ENCODE measurements at places on chromosomes 3 and 15.

- DNase-seq, result no peak
- H3K4me3 ChIP-seq, result peak overlapping the region; percentile 27
- H3K27me3 ChIP-seq, result peaks cover 21% of the 10 kb centered on the region
These were observed 200.1 kb upstream of the PROK2 start for GRCh38 chr3:71984843-71985613.

GRCh38 chr15:63593705-63594671 lies 3.2 kb upstream of the FBXL22 start:
- peaks cover 48% of the 10 kb centered on the region for H3K36me3 ChIP-seq
- DNase-seq, result no peak
- peak overlapping the region; percentile 25 for H3K4me3 ChIP-seq
- H3K27ac ChIP-seq, result peak overlapping the region; percentile 85
- peaks cover 27% of the 10 kb centered on the region for H3K4me1 ChIP-seq

DNA sequence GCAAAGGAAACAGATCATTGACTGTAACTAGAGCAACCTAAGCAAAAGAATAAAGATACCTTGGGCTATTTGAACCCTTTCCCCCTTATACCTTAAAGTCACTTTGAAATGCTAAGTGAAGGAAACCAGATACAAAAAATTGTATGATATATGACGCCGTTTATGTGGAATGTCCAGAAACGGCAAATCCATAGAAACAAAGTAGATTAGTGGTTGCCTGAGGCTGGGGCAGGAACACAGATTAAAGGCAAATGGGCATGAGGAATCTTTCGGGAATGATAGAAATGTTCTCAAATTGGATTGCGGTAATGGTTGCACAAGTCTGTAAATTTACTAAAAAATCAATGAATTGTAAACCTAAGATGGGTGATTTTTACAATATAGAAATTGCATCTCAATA lies 160.1 kb upstream of the CCDC54 start:
- H3K36me3 ChIP-seq, result no peaks in the 10 kb centered on the region
- no peaks in the 10 kb centered on the region for H3K4me1 ChIP-seq
- no peak overlapping the region for H3K4me3 ChIP-seq
- DNase-seq, result no peak
- H3K27me3 ChIP-seq, result peaks cover 45% of the 10 kb centered on the region

DNA sequence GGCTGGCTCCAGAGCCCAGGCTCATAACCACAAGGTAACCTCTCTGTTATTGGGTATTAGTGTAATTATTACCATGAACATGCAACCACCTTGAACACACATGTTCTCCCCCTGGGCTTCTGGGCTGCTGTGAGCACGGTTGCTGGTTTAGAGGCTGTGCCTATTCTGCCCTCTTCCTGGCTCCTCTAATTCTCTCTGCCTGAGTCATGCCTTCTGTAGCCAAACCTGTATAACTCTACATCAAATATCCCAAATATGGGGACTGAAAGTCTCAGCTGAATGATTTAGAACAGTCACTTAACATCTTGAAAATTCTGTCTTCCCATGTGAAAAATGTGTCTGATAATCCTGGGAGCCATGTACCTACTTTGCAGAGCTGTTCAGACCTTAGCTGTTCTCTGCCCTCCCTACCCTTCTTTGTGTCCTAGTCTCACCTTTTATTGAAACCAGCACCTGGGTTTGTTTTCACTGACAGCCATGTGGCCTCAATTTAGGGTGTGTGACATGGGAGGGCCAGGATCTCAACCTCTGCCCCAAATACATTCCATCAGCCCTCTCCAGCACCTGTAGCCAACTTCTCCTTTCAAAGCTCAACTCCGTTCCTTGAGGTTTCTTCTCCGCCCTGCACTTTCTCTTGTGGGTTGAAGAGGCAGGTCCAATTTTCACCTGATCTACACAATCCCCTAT lies 60.7 kb downstream of the PDZRN3 start:
- no peak for DNase-seq
- no peaks in the 10 kb centered on the region for H3K36me3 ChIP-seq
- no peak overlapping the region for H3K4me3 ChIP-seq
- H3K27me3 ChIP-seq, result no peaks in the 10 kb centered on the region
- no peak overlapping the region for H3K27ac ChIP-seq

GRCh38 chr15:82294061-82294690 lies 31.6 kb downstream of the SAXO2 start:
- H3K27me3 ChIP-seq, result no peaks in the 10 kb centered on the region
- H3K4me1 ChIP-seq, result peaks cover 7% of the 10 kb centered on the region
- no peaks in the 10 kb centered on the region for H3K36me3 ChIP-seq
- no peak for DNase-seq
